Panc1 (cell line): ENCODE measurements at places on chromosomes 1 and 21. TPM values are rescaled to one million over a fixed set of nuclear protein-coding genes. Genes with fewer than 3 reads are reported as not detected.

The ASCL5 gene
- total RNA-seq = not detected

DNA sequence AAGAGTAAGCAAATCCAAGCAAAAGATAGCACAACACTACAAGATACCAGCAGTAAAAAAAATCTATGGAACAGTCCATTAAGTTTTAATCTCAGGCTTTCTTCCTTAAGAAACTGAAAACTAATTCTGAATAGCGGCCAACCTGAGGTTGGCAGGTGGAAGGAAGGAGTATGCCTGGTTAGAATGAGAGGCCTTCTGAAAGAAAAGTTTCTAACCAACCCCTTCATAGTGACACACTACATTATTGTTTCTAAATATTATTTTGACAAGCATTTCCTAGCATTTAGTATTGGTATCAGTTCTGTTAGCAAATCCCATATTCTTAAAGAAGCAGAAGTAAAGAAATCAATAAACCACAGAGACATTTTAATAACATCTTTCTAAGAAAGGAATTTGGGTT, 205.7 kb upstream of the PTBP2 start:
- no peak for DNase-seq
- no peak overlapping the region for H3K4me3 ChIP-seq
- no peak overlapping the region for H3K27ac ChIP-seq
- H3K27me3 ChIP-seq = no peaks in the 10 kb centered on the region
- no peaks in the 10 kb centered on the region for H3K36me3 ChIP-seq

DNA sequence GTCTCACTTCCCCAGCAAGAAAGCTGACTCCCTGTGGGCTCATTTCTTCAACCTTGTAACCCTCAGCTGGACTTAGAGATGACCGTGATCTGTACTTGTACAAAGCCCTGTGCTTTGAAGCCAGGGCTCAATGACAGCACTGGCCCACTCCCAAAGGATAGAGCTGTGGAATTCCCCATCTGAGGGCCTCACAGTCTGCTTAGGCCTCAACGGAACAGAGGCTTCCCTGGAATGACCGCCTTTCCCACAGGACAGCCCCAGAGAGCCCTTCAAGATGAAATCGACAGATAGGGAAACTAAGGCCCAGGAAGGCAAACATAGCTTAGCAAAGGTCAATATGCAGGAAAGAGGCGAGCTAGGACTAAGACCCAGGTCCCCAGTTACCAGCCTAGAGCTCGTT, 11.5 kb downstream of the SLC9A1 start:
- DNase-seq = no peak
- no peak overlapping the region for H3K4me3 ChIP-seq
- H3K27me3 ChIP-seq = no peaks in the 10 kb centered on the region
- H3K4me1 ChIP-seq = peaks cover 23% of the 10 kb centered on the region
- no peaks in the 10 kb centered on the region for H3K36me3 ChIP-seq
- no peak overlapping the region for H3K27ac ChIP-seq

The NUF2 gene
- total RNA-seq = 26.1 TPM

The FLG2 gene
- total RNA-seq = not detected

The WNT3A gene
- not detected for total RNA-seq

- no peaks in the 10 kb centered on the region; the same call in 1 of the 2 replicates for H3K4me1 ChIP-seq
- no peak overlapping the region for H3K27ac ChIP-seq
- no peaks in the 10 kb centered on the region for H3K27me3 ChIP-seq
- no peak for DNase-seq
- no peaks in the 10 kb centered on the region for H3K36me3 ChIP-seq
Measured at GRCh38 chr1:15680131-15680530, 4.0 kb upstream of the PLEKHM2 start.

DNA sequence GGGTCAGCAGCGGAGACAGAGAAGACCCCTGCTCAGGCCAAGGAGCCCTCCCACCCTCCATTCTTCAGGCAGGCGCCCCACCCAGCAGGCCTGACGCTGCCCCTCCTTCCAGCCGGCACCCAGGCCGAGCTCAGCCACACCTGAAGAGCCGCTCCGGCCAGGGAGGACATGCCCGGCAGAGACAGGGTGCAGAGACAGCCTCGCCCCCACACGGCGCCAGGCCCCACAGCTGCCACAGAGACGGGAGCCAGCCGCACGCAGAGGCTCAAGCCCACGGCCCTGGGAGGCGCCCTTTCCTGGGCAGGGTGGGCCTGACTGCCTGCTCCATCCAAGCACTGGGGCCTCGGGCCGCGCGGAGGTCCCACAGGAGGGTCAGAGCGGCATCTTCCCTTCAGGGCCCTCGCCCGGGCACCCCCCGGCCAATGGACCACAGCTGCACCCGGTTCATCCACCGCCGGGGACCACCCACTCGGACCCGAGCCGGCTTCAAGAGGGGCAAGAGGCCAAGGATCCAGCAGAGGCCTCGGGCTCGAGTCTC, 5.2 kb downstream of the TTLL10 start:
- no peak for DNase-seq
- H3K4me1 ChIP-seq = no peaks in the 10 kb centered on the region
- H3K27me3 ChIP-seq = no peaks in the 10 kb centered on the region
- no peak overlapping the region for H3K4me3 ChIP-seq
- H3K27ac ChIP-seq = no peak overlapping the region
